ENCODE measurements at places on chromosomes 11 and 22.

GRCh38 chr11:121582296-121582695 is 129.5 kb upstream of the SORL1-AS1 start:
- no peak for DNase-seq

GRCh38 chr11:363948-364761 is 5.1 kb upstream of the B4GALNT4 start:
- peak; percentile 87 for DNase-seq

GRCh38 chr11:62393061-62393611 is 25.7 kb upstream of the SCGB1A1 start:
- DNase-seq: peak; percentile 12

- no peak for DNase-seq
Measured at GRCh38 chr11:69202511-69203221, 46.9 kb downstream of the SMIM38 start.

GRCh38 chr11:20840341-20840740 is 171.0 kb downstream of the NELL1 start:
- peak; percentile 92 for DNase-seq

DNA sequence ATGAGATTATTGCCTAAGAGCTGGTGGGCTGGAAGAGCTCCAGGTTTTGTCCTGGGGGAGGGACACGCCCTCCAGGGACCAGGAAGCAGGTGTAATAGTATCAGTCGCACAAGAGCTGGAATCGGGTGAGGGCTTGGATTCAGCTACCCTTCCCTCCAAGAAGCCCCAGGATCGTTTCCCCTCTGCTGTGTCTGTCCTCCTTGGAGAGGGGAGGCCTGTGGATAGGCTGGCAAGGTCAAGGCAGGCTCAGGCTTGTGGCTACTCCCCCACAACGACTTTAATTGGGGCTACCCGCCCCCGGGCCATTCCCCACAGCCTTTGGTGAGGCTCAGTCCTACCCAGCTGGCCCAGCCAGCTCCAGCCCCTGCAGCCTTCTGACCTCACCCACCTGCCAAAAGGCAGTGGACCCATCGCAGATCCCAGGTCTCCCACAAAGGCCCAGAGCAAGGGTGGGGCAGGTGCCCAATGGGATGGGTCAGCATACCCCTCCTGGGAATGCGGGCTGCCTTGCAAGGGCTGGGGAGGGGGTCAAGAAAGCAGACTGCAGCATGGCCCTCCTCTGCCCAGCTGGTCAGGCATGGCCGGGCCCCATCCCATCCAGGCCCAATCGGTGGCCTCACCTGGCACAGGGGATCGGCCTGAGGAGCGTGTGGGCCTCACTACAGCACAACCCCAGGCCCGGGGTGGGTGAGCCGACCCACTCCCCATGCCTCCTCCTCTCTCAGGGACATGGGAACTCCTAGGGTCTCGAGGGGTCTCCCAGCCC is 1.0 kb downstream of the CTSD start:
- DNase-seq: peak; percentile 16

DNA sequence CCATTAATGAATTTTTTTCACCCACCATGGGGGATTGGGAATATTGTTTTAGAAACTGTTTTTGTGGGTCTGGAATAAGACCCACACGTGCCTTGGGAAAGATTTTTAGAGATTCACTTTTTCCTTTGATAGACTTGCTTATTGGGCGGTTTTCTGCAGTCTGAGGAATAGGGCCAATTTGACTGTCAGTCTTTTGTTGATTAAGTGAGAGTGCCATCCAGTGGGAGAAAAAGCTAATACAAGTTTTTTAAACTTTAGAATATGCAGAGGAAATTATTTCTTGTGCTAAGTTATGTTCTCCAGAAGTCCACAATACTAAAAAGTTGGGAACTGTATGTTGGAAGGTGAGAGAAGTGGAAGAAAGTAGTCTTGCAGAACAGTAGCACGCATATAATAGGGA is 56.1 kb downstream of the PRMT3 start:
- DNase-seq: no peak

GRCh38 chr22:24753914-24754313 is 20.6 kb downstream of the PIWIL3 start:
- DNase-seq: no peak

DNA sequence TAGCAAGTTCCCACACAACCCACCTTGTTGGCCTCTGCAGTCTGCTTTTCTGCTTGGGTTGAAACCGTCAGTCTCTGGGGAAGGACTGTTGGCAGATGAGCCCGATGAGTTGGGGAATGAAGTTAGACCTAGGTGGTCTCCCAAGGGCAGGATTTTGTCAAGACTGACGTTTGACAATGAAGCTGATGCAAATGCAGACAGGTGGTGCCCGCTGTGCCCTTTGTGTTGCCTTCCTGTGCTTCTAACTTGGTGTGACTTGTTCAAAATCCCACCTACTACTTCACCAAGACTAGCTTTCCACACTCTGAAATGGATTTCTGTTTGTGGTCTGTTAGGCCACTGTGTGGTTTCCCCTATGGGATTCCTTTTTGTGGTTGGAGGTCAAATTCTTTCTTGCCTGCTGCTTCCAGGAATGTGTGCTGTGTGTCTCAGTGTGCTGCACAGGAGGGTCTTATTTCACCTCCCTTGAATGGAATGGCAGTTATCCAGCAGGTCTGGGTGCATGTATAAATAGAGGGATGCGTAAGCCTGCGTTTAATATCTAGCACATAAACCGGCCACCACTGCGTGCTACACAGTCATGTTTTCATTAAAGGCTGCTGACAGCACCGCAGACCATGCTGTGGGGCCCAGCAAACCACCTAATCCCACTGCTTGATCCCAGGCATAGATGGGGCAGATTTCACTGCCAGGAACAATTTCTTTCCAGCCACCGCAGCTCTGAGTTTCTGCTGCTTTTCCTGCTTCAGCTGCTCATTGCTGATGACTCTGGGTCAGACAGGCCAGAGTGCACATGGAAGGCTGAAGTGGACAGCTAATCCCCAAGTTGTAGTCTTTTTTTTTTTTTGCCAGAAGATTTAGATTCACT is 44.8 kb downstream of the ADAMTS8 start:
- no peak for DNase-seq

- no peak for DNase-seq
Measured at GRCh38 chr11:45178890-45179671, 32.6 kb downstream of the PRDM11 start.

DNA sequence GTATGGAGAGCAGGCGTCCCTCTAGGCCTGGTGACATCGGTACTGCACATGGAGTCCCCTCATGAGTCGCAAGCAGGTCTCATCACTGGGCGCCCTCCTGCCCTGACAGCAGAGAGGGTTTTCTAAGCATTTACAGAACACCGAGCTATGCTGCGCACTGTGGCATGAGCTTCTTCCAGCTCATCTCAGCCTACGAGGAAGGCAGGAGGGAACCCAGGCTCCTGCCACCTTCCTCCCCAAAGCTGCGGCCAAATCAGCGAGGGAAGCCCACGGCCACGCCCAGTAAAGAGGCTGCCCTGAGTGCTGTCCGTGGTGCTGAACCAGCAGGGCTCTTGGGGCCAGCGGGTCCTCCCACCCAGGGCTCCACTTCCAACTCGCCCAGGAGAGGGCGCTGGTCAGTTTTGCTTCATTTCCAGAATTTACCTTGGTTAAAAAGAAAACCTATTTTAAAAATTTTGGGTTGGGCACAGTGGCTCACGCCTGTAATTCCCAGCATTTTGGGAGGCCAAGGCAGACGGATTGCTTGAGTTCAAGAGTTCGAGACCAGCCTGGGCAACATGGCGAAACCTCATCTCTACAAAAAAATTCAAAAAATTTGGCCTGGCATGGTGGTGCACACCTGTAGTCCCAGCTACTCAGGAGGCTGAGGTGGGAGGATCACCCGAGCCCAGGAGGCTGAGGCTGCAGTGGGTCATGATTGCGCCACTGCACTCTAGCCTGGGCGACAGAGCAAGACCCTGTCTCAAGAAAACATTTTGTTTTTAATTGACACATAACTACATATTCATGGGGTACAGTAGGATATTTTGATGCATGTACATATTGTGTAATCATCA is 34.2 kb downstream of the PHF21B start:
- DNase-seq: peak; percentile 11

- no peak for DNase-seq
Measured at GRCh38 chr22:46881373-46882118, 119.1 kb downstream of the TBC1D22A start.

- DNase-seq: no peak
Measured at GRCh38 chr11:75627906-75628668, 40.8 kb downstream of the MAP6 start.

DNA sequence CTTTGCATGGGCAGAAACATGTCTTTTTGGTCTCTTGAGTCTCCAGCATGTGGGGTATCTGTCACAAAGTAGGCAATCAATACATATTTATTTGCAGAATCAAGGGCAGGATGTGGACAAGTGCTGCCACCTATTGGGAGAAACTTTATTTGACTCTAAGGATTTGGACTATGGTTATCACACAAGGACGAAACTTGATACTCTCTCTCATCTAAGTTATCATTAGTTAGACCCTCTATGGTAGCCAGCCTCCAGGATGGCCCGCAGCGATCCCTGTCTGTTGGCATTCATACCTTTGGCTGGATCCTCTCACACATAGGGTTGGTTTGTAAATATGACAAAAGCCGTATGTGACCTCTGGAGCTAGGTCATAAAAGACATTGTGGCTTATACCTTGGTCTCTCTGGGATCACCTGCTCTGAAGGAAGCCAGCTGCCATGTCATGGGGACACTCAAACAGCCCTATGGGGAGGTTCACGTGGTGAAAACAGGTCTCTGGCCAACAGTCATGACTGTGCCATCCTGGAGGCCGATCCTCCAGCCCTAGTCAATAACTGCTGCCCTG is 1.1 kb upstream of the FBXO7 start:
- peak; percentile 58 for DNase-seq

DNA sequence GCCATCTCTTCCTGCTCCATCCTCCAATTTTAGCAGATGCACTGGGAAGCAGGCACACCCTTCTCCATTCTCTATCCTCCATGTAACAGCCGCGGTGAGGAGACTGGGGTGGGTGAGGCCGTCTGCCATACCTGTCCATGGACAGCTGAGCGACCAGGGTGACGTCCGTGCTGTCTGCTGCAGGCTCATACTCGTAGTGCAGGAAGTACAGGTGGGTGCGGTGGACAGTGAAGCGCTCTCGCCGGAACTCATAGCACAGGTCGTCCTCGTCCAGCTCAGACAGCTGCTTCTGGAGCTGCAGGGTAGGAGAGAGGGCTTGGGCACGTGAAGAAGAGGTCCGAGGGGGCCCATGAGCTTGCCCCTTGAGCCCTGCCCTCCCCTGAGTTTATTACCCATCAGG is 257.8 kb upstream of the SYN3 start:
- DNase-seq: no peak

DNA sequence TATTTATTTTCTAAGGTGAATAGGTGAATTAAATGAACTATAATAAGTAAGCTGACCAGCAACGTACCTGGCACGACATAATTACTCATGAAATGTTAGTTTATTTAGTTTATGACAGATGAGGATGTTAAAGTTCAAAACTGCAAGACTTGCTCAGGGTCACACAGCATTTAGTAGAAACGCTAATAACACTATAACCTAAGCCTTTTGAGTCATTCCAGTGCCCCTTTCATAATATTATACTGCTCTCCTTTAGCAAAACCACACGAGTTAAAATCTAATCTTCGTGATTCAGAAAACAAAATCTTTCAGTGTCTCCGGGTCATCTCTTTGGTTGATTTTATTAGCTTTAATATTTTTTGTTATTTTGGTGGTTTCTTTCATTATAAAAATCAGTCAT is 39.6 kb downstream of the BTBD10 start:
- no peak for DNase-seq

DNA sequence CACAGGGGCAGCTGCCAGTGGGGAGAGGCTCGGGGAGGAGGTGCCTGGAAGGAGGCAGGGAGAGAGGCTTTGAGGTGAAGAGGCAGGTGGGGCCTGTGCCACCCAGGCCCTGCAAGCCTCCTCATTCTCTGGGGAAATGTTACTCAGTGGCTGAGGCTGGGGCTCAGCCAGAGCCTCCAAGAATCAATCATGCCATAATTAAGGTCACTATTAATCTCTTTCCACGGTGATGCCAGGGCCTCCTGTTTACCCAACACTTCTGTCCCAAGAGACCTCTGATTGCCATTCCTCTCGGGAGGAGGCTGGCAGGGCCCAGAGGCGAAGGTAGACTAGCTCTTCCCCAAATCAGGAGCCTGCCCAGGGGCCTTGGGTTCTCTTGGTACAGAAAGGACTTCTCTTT is 38.4 kb downstream of the GDPD5 start:
- no peak for DNase-seq
